HT1080 (cell line): ENCODE measurements at places on chromosomes 5 and 9. TPM values are rescaled to one million over a fixed set of nuclear protein-coding genes. Genes with fewer than 3 reads are reported as not detected.

Gene SPATA31E1
- not detected in 2 replicates for total RNA-seq

Gene OR1L6
- not detected in 2 replicates for total RNA-seq

Gene KLHL3
- total RNA-seq: 0.42 and 0.47 TPM in 2 replicates

Gene SHISAL2B
- total RNA-seq: 0.10 TPM in 1 of 2 replicates, not detected in the other

Gene ZDHHC12
- total RNA-seq: 61.1 and 88.3 TPM in 2 replicates

Gene FOXD4
- total RNA-seq: 1.1 and 1.2 TPM in 2 replicates

Gene ANKRD31
- total RNA-seq: 0.08 and 0.13 TPM in 2 replicates

Gene NEURL1B
- 0.10 and 0.55 TPM in 2 replicates for total RNA-seq

Gene IFNA13
- not detected in 2 replicates for total RNA-seq

Gene SPATA6L
- total RNA-seq: 0.92 and 1.0 TPM in 2 replicates

Gene WDR38
- not detected in 2 replicates for total RNA-seq

Gene OR1K1
- total RNA-seq: not detected in 2 replicates

Gene ANGPTL2
- total RNA-seq: 5.0 and 5.2 TPM in 2 replicates

Gene PAX5
- total RNA-seq: not detected in 2 replicates

Gene BHMT2
- not detected in 2 replicates for total RNA-seq

Gene CTXN3
- total RNA-seq: not detected in 2 replicates

Gene SH3RF2
- total RNA-seq: 16.0 and 18.9 TPM in 2 replicates

Gene CETN3
- total RNA-seq: 24.6 and 29.8 TPM in 2 replicates

Gene TAF11L6
- not detected in 2 replicates for total RNA-seq

Gene THBS4
- total RNA-seq: 0.53 and 2.0 TPM in 2 replicates

Gene OR1J2
- total RNA-seq: 0.17 TPM in 1 of 2 replicates, not detected in the other

Gene EPB41L4B
- 3.3 and 3.6 TPM in 2 replicates for total RNA-seq

Gene DMRTA1
- total RNA-seq: 1.3 and 1.4 TPM in 2 replicates

Gene SVEP1
- total RNA-seq: under 0.01 TPM in 1 of 2 replicates, not detected in the other

Gene GRAMD2B
- 5.2 and 8.1 TPM in 2 replicates for total RNA-seq

Gene EGR1
- 0.60 and 0.64 TPM in 2 replicates for total RNA-seq

Gene BAAT
- total RNA-seq: 0.03 TPM in 1 of 2 replicates, not detected in the other

Gene TXNDC8
- total RNA-seq: not detected in 2 replicates

Gene ARHGEF37
- 0.02 and 0.03 TPM in 2 replicates for total RNA-seq

Gene CXCL14
- total RNA-seq: not detected in 2 replicates

Gene GAS1
- total RNA-seq: 0.97 and 1.4 TPM in 2 replicates
